Stimulated activated CD8-positive, alpha-beta memory T cell treated with anti-CD3 and anti-CD28 coated beads, Interleukin-7, amount 100 ng/mL, for 1 hour (primary cell): ENCODE measurements at places on chromosomes 1 and 21.

GRCh38 chr1:203526572-203526971, 32.6 kb downstream of the OPTC start:
- DNase-seq, result no peak

DNA sequence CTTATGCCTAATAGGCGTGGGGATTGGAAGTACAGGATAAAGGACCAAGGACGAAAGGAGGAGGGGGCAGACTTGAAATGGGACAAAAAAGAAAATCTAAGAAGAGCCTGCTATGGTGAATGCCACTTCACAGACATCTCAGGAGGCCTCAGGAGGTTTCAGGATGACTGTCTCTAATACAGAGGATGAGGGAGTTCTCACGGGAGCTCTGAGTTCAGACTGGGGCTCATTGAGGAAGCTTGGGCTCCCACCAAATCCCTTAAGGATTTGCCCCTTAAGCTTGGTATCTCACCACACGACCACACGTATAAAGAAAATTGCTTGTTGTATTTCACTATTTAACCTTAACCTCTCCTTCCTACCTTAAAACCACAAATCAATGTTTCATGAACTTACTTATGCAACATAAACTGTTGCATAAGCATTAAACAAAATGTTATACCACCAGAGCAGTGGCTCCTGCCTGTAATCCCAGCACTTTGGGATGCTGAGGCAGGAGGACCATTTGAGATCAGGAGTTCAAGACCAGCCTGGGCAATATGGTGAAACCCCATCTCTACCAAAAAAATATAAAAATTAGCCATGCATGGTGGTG, 12.4 kb downstream of the SLC30A1 start:
- no peak for DNase-seq

- no peak for DNase-seq
Measured at GRCh38 chr1:198637157-198637556, 1.7 kb upstream of the PTPRC start.

DNA sequence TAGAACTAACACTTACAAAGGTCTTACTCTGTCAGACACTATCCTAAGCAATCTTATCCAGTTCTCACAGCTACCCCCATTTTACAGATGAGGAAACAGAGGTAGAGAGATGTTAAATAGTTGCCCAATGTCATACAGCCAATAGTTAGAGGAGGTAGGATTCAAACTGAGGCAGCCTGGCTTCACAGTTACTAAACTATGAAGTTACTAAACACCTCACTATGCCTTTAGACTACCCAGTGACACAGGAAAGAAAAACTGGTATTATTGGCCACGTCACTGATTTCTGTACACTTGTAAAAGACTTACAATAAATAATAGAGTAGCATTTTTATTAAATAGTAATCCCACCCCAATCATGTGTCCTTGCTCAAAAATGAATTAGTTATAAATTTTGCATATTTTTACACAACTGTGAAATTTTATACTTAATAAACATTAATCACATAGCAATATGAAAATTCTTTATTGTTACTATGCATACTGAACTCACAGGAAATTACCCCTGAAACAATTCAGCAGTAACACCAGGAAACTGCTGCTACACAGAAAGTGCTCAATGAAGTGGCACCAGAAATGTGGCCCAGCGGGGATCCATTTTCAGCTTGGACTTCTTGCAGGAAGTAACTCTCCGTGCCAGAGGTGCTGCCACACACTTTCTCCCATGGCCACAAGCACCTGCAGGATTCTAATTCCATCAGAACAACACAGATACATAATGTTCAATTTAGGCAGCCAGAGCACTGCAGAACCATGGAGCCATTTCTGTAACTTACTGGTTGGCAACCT, 69.4 kb downstream of the VAV3 start:
- no peak for DNase-seq

GRCh38 chr1:206514813-206515387, 7.6 kb downstream of the RASSF5 start:
- DNase-seq, result no peak

DNA sequence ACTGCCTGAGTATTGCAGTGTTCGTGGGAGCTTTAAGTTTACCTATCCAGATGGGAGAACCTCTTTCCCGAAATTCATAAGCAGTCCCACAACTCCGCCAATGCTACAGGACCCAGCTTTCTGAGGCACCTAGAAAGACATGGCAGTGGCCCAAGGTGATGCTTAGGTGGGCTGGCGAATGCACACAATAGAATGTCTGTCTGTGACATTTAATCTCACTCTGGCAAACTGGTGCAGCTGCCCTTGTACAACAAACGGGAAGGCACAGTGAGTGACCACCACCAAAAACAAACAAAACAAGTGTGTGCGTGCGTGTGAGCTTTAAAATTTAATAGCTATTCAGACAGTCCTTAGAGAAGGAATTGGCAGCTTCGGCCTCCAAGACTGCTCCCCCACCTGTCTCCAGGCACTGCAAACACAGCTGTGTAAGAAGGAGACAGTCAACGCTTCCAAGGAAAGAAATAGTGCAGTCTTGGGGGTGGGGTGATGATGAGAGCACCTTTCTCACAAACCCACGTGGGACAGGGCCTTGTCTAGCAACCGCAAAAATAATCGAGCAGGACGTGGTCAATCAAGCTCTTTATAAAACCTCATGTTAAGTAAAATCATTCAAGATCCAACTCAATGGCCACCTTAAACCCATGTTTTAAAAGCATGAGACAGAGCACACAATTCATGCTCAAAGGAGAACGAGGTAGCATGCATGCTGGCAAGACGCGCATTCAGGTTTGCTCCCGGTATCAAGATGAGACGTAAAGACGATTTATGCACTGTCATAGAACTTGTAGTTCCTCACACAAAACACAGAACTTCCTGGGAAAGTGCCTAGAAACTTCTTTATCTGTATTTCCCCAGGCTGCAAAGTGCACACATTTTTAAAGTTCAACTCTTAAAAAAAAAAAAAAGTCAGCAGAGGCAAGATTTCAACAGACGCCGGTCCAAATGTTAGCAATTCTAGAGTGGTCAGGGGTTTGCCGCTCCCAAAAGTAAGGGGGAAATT, 84.1 kb downstream of the TM2D1 start:
- no peak for DNase-seq

DNA sequence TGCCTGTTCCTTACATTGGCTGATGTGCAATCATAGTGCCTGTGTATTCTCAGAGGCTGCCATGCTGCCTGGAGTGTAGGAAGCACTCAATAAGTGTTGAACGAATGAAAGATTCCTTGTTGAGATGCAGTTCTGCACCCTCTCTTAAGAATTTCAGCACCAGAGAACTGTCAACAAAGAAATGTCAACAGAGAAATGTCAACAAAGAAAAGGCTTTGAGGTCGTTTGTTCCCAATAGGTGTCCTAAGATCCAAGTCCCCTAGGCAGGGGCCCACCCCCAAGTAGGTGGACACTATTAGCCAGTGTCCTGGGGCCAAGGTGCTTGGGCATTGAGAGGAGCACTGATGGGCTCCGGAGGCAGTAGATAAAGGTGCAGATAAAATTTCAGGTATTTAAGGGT, 12.6 kb downstream of the KCND3 start:
- DNase-seq, result no peak

GRCh38 chr1:235136111-235136510, 7.5 kb upstream of the TOMM20 start:
- DNase-seq, result no peak

DNA sequence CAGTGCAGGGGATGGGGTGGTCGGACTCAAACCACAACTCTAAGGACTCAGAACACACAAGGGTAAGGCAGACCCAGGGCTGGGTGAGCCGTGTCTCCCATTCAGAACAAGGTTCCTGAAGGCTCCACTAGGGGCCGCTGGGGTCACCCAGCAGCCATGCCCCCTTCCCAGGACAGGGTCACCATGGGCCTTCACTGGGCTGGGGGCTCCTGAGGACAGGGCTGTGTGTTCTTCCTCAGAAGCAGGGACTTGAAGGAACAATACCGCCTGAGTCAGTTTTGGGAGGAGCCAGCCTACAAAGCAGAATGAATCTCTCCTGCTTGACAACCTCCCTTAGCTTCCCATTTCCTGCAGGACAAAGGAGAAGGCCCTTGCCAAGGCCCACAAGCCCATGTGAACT, 15.4 kb downstream of the RIMS3 start:
- DNase-seq, result no peak

DNA sequence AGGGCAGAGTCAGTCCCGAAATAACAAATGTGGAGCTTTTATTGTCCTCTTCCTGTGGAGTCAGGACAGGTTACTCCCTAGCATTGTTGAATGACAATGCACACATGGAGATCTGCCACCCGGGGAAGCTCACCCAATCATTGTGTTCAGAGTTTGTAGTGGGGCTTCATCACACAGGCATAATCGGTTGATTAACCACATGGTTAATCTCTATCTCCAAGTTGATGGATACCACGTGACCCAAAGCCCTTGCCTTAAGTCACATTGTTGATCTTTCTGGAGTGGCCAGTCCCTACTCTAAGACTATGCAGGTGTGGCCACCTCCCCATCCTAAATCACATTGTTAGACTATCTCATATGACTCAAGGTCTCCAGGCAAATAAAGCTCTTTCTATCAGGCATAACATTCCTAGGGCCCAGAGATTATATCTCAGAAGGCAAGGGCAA, 2.6 kb upstream of the C1orf141 start:
- no peak for DNase-seq

- no peak for DNase-seq
Measured at GRCh38 chr21:39362733-39363132, 13.8 kb upstream of the HMGN1 start.

DNA sequence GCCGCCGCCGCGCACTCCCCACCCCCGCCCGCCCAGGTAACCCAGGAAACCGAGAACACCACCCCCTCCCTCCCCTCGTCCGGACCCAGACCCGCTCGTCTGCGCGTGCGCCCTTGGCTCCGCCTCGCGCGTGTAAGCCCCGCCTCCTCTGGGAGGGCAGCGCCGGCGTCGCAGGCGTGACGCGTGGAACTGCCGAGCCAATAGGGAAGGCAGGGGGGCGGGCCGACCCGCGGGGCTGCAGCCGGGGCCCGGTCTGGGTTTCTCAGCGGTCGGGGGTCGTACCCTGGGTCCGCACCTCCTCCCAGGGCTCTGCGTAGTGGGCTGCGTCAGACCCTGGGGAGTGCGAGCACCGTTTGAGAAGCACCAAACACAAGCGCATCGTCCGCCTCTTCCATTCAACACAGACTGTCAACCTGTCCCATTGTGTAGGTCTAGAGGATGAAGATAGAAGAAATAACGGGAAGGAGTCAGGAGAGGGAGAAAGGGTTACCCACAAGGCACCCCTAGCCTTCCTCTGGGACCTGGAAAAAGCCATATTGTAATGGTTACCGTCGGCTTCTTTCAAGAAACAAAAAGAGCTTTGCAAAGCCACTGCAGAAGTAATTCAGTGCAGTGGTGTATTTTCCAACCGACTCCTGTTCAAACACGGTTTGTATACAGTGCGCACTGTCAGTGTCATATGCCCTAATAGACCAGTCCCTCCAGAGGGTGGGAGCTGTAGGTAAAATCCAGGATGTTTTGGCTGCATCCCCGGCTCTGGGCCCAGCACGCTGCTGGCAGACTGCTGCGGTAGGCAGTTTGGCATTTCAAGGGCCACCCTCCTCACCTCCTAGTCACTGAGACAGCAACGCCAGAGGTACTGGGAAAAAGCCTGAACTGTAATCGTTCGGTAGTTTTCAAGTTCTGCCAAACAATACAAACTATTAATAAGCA, 473 bp upstream of the LYST start:
- peak; percentile 97 for DNase-seq

DNA sequence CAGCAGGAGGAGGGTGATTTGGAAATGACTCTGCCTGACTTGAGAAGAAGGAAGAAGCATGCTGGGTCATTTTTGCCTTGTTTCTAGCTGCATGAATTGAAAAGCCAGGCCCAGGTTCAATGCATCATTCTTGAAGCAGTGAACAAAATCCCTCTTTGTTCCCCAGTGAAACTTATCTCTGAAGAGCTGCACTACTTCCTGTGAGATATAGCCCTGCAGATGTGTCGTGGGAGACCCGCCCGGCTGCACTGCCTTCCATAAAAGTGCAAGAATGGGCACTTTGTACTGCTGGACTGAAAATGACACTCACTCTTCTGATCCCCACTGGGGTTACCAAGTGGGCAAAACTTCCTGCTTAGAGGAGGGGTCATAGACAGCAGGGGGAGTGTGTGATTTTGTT, 249.2 kb upstream of the NFIA start:
- no peak for DNase-seq

DNA sequence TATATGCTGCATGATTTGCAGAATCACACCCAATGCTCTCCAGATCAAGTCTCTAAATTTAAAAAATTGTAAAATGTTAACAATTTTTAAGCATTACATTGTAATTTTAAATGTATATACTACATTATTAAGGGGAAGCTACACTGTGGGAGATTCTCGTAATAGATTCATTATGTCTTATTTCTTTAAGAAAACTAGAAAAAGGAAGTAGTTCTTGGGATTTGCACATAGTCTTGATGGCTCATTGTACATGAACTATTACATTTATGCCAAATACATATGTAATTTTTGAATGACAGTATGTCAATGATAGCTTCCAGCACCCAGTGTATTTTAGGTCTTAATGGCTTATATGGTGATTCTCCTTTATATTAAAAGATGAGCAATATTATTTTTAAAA, 250.3 kb downstream of the PTPRC start:
- no peak for DNase-seq

- DNase-seq, result no peak
Measured at GRCh38 chr21:43021756-43022600, 47.6 kb downstream of the PKNOX1 start.

GRCh38 chr21:38897532-38898421, 92.0 kb downstream of the ETS2 start:
- DNase-seq, result no peak

- DNase-seq, result no peak
Measured at GRCh38 chr1:165501970-165502348, 41.8 kb upstream of the LRRC52 start.

GRCh38 chr1:22787636-22788035, 77.0 kb downstream of the EPHB2 start:
- no peak for DNase-seq

- DNase-seq, result no peak
Measured at GRCh38 chr1:209883341-209883971, 54.6 kb upstream of the SYT14 start.

GRCh38 chr1:83901547-83902155, 97.3 kb downstream of the TTLL7 start:
- DNase-seq, result no peak

GRCh38 chr1:219120624-219121544, 52.8 kb upstream of the LYPLAL1 start:
- no peak for DNase-seq

DNA sequence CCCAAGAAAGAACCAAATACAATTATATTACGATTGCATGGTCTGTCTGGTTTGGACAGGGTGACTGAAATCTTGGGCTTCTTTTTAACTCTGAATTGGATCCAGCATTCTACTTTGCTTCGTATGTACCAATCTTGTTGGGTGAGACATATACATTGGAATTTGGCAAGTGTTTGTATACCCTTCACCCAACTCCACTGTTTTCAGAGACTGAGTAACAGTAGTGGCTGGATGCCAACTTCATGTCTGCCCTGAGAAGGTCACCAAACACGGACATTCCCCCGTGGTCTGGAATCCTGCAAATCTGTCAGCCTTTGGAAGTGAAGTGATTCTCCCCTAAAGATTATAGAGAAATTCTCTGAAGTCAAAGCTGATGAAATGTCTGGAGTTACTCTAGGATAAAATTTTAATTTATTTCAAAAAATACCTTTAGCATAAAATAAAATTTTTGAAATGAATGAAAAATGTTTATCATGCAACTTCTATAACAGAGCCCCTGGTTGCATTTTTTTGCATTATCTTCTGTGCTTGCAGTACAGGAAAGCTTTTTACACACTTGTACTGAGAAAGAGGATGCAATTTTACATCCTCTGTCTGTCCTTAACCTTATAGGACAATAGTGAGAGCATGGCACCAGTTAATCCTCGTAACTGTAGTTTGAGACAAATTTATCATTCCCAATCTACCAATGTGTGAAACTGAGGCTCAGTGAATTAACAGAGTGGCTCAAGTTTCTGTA, 201.8 kb downstream of the DISC1 start:
- DNase-seq, result no peak
